ENCODE measurements at places on chromosomes 13 and 19. TPM values are rescaled to one million over a fixed set of nuclear protein-coding genes. Genes with fewer than 3 reads are reported as not detected.

SYNGR4 gene
- total RNA-seq: not detected

ZNF444 gene
- 11.7 TPM for total RNA-seq

DNA sequence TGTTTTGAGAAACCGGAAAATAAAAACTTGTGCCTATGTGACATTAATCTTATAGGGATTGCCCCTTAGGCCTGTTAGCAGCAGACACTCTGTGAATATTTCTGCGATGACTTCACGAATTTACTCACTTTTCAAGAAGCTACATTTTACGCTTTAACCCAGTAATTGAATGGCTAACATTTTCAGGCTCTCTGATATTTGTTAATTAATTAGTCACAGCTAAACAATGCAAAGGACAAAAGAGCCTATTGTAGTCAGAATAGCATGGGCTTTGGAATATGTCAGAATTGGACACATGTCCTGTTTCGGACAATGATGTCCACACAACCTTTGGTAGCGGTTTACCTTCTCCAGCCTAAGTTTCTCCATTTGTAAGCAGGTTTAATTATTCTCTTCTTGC is 506.6 kb downstream of the EFNB2 start:
- DNase-seq: no peak

- no peak for DNase-seq
These were observed 3.9 kb downstream of the SIX5 start for GRCh38 chr19:45764945-45765701.

- no peak for DNase-seq
These were observed 89.3 kb downstream of the KL start for GRCh38 chr13:33105387-33106005.

DNA sequence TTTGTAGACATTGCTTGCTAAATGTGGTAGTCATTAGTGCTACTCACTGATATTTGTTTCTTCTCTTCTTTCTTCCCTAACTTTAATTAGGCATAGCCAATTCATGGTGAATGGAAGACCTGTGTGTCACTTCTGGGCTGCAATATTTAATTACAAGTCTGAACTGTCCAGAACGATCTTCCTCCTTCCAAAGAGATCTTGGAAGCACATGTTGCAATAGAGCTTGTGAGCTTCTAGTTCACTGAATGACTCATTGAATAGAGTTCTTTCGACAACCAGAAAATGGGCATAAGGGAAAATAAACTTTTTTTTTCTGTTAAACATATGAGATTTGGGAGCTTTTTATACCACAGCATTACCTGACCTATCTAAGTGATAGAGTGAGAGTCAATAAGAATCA is 1264.6 kb downstream of the PCDH9 start:
- DNase-seq: no peak

GRCh38 chr19:18259893-18260292 is 14.4 kb downstream of the IQCN start:
- DNase-seq: no peak

- DNase-seq: peak; percentile 89
These were observed 4.2 kb upstream of the SPACA6 start for GRCh38 chr19:51688671-51689571.

DNA sequence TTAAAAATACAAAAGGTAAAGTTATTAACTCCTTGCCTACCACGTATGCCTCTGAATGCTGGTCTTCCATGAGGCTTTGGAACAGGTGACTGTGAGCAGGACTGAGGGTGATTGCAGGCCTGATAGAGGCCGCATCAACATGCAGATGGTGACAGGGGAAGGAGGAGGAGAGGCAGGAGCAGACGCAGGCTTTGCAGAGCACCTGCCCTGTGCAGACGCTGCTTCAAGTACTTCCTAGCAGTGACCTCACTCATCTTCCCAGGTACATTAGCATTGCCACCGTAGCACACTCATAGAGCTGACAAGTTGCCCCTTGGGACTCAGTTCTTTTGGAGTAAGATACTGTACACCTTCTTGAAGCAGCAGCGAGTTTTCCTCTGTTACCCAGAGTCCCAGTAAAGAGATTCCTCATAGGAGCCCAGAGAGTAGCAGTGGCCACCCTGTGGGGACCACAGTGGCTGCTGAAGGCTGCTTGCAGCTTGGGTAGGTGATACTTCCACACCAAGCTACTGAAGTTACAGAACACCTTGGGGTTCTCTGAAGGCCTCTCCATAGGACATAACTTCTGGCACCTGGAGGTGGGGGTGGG is 56.0 kb downstream of the ZNF536 start:
- no peak for DNase-seq

SBSN gene
- total RNA-seq: not detected

DNA sequence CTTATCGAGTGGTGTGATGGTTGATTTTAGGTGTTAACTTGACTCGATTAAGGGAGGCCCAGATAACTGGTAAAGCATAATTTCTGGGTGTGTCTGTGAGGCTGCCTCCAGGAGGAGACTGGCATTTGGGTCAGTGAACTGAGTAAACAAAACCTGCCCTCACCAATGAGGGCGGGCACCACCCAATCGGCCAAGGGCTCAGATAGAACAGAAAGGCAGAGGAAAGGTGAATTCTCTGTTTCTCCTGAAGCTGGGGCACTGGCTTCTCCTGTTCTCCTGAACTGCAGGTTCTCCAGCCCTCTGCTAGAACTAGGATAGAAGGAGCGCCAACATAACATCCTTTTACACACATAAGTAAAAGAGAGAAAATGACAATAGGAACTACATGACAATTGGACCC is 35.1 kb downstream of the ESD start:
- DNase-seq: no peak

- DNase-seq: no peak
These were observed 6.5 kb downstream of the TRAPPC5 start for GRCh38 chr19:7687177-7687576.

LILRB4 gene
- 1.1 TPM for total RNA-seq

DNA sequence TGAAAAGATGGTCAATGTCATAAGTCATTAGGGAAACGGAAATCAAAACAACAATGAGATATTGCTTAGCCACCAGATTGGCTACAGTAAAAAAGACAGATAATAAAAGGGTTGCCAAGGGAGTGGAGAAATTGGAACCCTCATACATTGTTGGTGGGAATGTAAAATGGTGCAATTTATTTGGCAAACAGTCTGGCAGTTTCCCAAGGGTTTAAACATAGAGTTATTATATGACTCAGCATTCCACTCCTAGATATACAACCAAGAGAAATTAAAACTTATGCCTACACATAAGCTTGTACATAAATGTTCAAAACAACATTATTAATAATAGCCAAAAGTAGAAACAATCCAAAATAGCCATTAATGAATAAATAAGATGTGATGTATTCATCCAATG is 9.9 kb upstream of the ZNF227 start:
- DNase-seq: no peak

SHC2 gene
- 10.8 TPM for total RNA-seq

DNA sequence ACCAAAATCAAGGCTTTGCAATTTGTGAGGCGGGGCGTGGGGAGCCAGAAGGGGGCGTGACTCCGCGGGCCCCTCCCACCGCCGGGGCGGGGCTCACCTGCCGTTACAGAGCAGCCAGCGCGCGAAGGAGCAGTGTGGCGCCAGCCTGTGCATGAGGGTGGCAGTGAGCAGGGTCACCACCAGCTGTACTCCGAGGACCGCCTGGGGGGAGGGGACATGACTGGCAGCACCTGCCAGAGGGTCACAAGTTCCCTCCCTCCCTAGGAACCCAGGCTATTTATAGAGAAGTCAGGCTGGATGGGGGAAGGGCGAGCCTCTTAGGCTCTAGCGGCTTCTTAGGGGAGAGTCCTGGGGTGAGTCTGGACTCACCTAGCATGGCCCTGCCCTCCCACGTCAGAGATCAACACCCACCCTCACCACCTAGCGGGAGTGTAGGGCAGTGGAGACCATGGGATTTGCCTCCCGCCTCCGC is 3.6 kb downstream of the TMEM161A start:
- no peak for DNase-seq

DNA sequence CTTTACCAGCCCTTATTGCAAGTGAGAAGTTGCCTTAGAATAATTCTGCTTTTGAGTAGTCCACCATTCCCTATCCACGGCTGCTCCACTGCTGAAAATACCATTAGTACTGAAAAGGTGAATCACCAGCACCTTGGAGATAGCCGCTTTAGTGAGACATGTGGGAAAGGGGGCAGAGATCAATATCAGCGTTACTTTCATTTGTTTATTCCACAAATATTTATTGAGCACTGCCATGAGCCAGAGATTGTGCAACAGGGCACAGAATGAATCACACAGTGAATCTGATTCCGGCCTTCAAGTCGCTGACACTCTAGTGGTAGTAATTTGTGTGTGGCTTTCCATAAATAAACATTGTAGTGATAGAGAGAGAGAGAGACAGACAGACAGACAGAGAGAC is 31.5 kb upstream of the MYO16 start:
- DNase-seq: no peak

ZNF558 gene
- 36.0 TPM for total RNA-seq

PSPN gene
- 1.4 TPM for total RNA-seq

APOE gene
- total RNA-seq: 28.2 TPM

DNA sequence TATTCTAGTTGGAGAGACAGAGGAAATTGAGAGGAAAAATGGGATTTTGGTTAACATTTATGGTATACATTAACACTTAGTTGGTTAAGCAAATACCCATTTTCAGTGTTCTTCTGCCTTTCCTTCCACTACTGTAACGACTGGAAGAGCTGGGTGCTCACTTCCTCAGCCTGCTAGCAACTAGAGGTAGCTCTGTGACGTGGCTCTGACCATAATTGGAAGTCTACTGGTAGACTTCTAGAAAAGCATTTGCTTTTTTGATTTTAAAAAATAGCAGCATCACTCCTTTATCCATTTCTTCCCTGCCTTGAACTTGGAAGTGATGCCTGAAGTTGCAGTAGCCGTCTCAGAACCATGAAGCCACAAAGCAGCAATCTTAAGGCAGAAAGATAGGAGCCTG is 15.9 kb downstream of the NHLRC3 start:
- no peak for DNase-seq

DNA sequence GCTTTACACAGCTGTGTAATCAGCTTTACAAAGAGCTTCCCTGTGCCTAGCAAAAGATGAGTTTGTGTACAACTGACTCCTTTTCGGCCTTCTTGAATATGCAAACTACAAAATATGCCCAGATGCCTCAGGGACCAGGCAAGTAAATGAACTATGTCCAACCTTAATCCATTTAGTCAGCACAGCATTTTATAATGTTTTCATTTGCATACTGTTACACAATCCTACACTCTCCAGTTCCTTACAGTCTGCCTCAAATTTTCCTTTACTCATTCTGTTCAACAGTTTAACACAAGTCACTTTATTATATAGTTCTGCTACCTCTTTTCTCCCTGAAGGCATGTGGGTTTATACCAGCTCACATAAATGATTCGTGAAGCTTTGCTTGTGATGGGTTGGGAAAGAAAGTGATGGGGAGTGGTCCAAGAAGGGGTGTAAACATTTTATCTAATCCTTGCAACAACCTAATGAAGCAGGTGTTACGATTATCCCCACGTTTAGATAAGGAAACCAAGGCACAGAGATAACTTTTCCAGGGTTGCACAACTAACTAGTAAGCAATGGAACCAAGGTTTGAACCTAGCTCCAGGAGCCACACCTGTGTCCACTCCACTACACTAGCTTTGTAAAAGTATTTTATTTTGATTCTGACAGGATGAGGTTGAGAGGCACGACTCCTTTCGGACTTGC is 3.3 kb upstream of the USP12 start:
- no peak for DNase-seq

DNA sequence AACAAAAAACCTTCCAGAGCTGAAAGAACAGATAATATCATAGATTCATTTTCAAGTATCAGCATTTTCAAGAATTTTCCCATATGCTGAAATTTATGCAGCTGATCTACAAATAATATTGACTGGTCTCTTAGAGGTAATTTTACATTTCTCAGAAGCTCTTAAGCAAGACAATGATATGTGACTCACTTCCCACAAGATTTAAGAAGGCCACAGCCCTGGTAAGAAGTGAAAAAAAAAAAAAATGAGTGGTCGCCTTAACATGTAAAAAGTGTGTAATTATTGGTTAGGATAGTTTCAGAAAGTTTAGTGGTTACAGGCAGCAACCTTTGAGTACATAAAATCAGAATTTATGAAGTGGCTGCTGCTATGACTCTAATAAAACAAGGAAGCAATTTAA is 54.5 kb downstream of the NUFIP1 start:
- DNase-seq: no peak

GRCh38 chr19:14686411-14686810 is 3.4 kb upstream of the ZNF333 start:
- no peak for DNase-seq

ZNF560 gene
- total RNA-seq: 0.21 TPM

- no peak for DNase-seq
These were observed 160.4 kb downstream of the ZIC5 start for GRCh38 chr13:99811067-99811700.

- DNase-seq: peak; percentile 91
These were observed at the start of gene ZNF180 for GRCh38 chr19:44499962-44500949. Gene ZNF180, minus strand, starts transcription at chr19:44500522. Its CDS starts 3,188 bp downstream, at chr19:44497334.

CYP4F8 gene
- 0.37 TPM for total RNA-seq

DNA sequence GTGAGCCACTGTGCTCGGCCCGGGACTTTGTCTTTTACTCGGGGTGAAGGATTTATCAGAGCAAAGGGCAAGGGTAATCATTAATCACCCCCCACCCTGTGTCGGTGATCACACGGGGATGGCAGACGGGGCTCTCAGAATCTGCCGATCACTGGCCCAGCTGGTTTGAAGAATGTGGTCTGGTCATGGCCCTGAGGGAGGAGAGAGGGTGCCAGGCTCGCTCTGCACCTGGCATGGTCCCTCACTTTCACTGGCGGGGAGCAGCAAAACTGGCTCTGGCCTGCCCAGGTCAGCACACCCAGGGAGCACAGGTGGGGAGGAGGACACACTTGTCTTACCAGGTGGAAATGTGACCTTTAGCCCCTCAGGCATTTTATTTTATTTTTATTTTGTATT is 10.2 kb downstream of the REEP6 start:
- no peak for DNase-seq

DNA sequence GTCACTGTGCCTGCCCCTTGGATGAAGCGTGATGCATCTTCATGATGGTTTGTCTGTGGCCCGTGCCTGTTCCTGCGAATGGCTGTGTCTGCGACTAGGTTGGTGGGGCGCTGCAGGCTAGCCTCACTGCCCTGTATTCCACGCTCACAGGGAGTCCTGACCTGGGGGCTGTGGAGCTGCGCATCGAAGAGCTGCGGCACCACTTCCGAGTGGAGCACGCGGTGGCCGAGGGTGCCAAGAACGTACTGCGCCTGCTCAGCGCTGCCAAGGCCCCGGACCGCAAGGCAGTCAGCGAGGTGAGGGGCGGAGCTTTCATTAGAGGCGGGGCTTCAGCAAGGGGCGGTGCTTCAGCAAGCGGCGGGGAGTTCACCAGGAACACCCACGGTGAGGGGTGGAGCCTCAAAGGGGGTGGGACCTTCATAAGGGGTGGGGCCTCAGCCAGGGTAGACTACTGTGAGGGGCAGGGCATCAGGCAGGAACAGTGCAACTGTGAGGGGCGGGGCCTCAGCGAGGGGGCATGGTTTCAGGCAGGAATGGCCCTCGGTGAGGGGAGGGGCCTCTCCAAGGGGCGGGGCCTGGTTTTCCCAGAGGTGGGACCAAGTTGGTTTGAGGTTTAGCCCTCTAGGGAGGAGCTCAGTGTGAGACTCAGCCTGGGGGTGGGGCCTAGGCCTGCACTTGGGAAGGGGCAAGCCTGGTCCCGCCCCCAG is 17.2 kb downstream of the PKN1 start:
- no peak for DNase-seq

KRTDAP gene
- not detected for total RNA-seq
